ENCODE measurements at places on chromosomes 16 and 17. TPM values are rescaled to one million over a fixed set of nuclear protein-coding genes. Genes with fewer than 3 reads are reported as not detected.

DPEP3 gene
- total RNA-seq, result not detected

CUEDC1 gene
- 60.8 TPM for total RNA-seq

TMEM114 gene
- total RNA-seq, result not detected

CCL17 gene
- total RNA-seq, result not detected

VWA3A gene
- 0.02 TPM for total RNA-seq

MIEN1 gene
- 101 TPM for total RNA-seq

PPP1R27 gene
- total RNA-seq, result 0.10 TPM

SLC5A11 gene
- 0.31 TPM for total RNA-seq

LGALS9C gene
- total RNA-seq, result not detected

SMPD3 gene
- 0.31 TPM for total RNA-seq

KRTAP2-2 gene
- not detected for total RNA-seq

RASD1 gene
- 0.80 TPM for total RNA-seq

KRTAP4-6 gene
- not detected for total RNA-seq

TBKBP1 gene
- 4.4 TPM for total RNA-seq

ABCA9 gene
- not detected for total RNA-seq

DPEP1 gene
- 1.1 TPM for total RNA-seq

CNTD1 gene
- 0.05 TPM for total RNA-seq

ACAP1 gene
- total RNA-seq, result 4.0 TPM

AGRP gene
- total RNA-seq, result not detected

PABPN1L gene
- not detected for total RNA-seq

SLC52A1 gene
- 1.2 TPM for total RNA-seq

SLC2A4 gene
- total RNA-seq, result 0.27 TPM

C1QTNF1 gene
- 38.0 TPM for total RNA-seq

ST6GALNAC1 gene
- total RNA-seq, result 0.14 TPM

ACSM2B gene
- not detected for total RNA-seq

SLFN11 gene
- 6.7 TPM for total RNA-seq

DOC2A gene
- total RNA-seq, result 2.7 TPM

HIC1 gene
- total RNA-seq, result 1.6 TPM

TBC1D3I gene
- total RNA-seq, result 0.27 TPM

DOK4 gene
- total RNA-seq, result 45.6 TPM

CMTM2 gene
- not detected for total RNA-seq

SNAI3 gene
- total RNA-seq, result 0.19 TPM

GCSH gene
- 57.5 TPM for total RNA-seq

CCL11 gene
- total RNA-seq, result not detected

CA5A gene
- not detected for total RNA-seq

BIRC5 gene
- total RNA-seq, result 110 TPM

GSG1L gene
- not detected for total RNA-seq

MYLK3 gene
- total RNA-seq, result 0.08 TPM

KRTAP1-5 gene
- total RNA-seq, result not detected

MEIOC gene
- total RNA-seq, result 3.6 TPM

TBC1D3L gene
- 12.6 TPM for total RNA-seq
